ENCODE measurements at places on chromosomes 3 and 15. TPM values are rescaled to one million over a fixed set of nuclear protein-coding genes. Genes with fewer than 3 reads are reported as not detected.

Gene LPCAT4
- total RNA-seq: 74.6 TPM

Gene CCDC54
- not detected for total RNA-seq

Gene GOLGA8O
- 0.40 TPM for total RNA-seq

Gene CKMT1B
- total RNA-seq: 22.0 TPM

Data from mammary epithelial cell (primary cell).